Naive thymus-derived CD8-positive, alpha-beta T cell (primary cell): ENCODE measurements at places on chromosomes 3 and 15.

- H3K36me3 ChIP-seq = no peaks in the 10 kb centered on the region
- no peak for DNase-seq
- H3K27me3 ChIP-seq = no peaks in the 10 kb centered on the region
- H3K27ac ChIP-seq = no peak overlapping the region
- no peaks in the 10 kb centered on the region for H3K4me1 ChIP-seq
These were observed 23.7 kb downstream of the NEK10 start for GRCh38 chr3:27345493-27345892.

GRCh38 chr3:187012609-187013051, 82.3 kb downstream of the ST6GAL1 start:
- H3K36me3 ChIP-seq = peaks cover 18% of the 10 kb centered on the region
- peak overlapping the region; percentile 81 for H3K4me3 ChIP-seq
- DNase-seq = peak; percentile 45
- H3K27ac ChIP-seq = peak overlapping the region; percentile 99
- no peaks in the 10 kb centered on the region for H3K27me3 ChIP-seq

DNA sequence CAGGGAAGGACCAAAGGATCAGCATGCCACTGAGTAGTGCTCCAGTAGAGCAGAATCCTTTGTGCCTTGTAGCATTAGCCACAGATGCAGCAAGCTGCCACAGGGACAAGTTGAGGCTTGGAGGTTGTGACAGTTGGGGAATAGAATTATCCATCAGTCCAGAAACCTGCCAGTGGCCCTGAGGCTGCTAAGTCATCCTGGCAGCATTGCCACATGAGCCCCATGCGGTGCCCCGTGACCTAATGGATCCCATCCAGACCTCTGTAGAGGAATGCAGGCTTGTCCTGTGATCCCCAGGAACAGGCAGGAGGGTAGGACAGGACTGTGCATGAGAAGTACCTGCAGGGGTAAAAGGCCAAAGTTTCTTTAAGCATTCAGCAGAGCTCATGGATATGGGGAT, 51.7 kb downstream of the BOC start:
- H3K27ac ChIP-seq = no peak overlapping the region
- no peak for DNase-seq
- H3K27me3 ChIP-seq = no peaks in the 10 kb centered on the region
- H3K4me3 ChIP-seq = no peak overlapping the region

- DNase-seq = no peak
- peaks cover 2% of the 10 kb centered on the region for H3K27me3 ChIP-seq
- H3K27ac ChIP-seq = no peak overlapping the region
- H3K36me3 ChIP-seq = no peaks in the 10 kb centered on the region
- no peak overlapping the region for H3K4me3 ChIP-seq
These were observed 103.7 kb upstream of the MNS1 start for GRCh38 chr15:56568466-56569167.

GRCh38 chr15:68559345-68560310, 19.2 kb upstream of the CORO2B start:
- peak; percentile 76 for DNase-seq
- no peaks in the 10 kb centered on the region for H3K36me3 ChIP-seq
- H3K4me3 ChIP-seq = peak overlapping the region; percentile 91
- peaks cover 41% of the 10 kb centered on the region for H3K27me3 ChIP-seq

DNA sequence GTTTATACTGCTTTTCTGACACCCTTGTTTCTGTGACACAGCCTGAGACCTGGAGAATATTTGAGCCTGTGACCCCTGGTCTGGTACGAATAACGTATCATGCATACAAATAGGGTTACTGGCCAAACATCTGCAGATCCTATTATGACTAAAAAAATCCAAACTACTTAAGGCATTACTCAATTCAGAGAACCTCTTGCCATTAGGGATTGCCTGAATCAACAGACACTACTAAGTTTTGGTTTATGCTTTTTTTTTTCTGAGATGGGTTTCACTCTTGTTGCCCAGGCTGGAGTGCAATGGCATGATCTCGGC, 35.4 kb downstream of the OSBPL10 start:
- no peak overlapping the region for H3K4me3 ChIP-seq
- no peak for DNase-seq
- no peak overlapping the region for H3K27ac ChIP-seq
- no peaks in the 10 kb centered on the region for H3K36me3 ChIP-seq
